ENCODE measurements at places on chromosomes 2 and 18.

DNA sequence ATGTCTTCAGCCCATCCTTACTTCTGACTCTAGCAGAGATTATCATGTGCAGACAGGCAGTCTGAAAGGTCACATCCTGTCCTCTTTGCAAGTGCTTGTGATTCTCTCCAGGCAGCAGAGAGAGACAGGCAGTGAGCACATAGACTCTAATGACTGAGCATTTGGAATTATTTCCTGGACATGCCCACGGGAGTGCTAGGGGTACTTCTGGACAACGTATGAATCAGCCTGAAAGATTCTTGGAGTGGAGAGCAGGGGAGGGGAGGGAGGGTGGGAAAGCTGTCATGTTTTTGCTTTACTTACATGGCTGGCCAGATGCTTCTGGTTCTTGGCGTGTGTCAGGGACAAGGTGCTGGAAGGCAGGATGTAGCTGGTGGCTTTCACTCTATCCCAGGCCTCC, 150.6 kb downstream of the RIF1 start:
- DNase-seq = no peak

DNA sequence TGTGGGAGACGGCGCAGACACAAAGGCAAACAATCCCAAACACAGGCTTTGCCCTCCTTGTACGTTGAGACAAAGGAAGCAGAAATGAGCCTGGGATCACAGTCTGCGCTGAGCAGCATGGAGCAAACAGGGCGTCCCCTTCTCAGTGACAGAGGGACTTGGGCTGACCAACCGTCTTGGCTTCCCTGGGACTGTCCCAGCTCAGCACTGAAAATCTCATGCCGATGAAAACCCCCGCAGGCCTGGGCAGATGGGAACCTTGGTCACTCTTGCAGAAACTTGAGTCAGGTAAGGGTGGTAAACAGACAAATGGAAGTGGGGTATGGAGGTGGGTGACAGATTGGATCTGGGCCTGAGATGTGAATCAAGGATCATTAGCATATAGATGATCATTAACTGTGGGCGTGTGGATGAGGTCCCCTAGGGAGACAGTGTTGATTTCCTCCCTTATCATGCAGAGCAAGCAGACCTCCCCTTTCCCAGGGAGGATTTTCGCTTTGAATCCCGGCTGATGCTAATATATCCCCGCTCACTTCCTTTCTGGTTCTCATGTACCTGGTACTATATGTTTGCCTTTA, 19.1 kb upstream of the SH3BP4 start:
- no peak for DNase-seq

- no peak for DNase-seq
Measured at GRCh38 chr18:79902640-79903039, 48.8 kb downstream of the SLC66A2 start.

DNA sequence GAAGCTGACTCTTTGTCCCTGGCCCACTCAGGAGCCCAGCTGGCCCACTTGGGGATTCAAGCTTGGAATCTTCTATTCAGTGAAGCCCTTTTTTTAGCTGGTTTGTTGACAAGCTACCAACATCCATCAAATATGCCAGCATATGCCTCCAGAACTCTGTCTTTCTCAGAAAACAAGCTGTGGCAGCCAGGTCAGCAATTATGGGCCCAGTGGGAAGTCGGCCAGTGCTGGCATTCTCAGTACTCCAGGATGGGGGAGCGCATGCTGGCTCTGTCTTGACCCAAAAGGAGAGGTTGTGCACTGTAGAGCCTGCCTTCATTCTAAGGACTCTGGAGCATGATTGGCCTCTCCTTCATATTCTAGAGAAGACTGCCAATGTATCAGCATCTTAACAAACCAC, 401.5 kb downstream of the CNTNAP5 start:
- DNase-seq = no peak

DNA sequence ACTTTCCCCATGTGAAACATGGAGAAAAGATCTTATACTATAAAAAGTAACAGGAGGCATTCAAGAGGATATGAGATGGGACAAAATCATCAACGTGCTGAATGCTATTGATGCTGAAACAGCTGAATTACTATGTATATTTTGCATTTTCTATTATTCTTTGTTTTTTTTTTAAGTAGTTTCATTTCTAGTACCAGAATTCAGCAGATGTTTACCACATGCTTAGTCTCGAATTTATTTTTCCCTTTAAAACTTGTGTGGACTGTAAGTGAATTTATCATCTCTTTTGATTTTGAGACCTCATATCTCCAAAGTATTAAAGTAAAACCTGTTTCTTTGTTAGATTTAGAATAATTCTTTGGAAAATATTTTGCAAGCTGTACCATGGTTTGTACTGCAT, 205.8 kb downstream of the PTPRM start:
- no peak for DNase-seq

DNA sequence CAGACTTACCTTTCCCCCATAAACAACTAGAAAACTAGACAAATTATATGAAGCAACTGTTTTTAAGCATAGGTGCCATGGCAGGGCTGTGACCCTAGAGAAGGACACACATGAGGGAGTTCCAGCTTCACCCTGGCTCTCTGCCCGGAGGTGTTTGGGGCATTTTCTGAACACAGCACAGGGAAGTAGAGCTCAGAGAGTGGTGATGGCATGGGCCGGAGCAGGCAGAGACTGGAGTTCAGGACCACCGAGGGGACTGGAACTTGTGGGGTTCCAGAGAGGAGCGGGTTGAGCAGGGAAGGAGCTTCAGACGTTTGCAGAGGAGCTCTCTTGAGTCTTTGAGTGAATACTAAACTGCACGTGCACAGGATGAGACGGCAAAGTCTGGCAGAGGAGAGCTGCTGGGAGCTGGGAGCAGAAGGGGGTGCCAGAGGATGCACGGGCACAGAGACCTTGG, 26.5 kb upstream of the KLF11 start:
- no peak for DNase-seq

DNA sequence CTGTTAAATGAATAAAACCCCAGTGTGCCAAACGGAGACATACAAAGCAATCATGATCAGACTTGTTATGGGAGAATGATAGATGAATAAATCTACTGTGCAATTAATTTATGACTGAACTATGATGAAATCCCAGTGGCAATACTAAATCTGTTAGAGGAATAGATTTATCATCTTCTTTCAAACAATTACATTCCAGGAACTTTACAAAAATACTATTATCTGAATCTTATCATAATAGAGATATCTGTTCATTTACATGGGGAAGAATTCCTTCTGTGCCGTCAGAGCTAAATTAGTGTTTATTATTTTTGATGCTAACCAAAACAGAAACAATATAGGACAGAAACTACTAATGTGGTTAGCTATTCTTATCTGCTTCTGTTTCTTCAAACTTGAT, 208.5 kb downstream of the CAMKMT start:
- DNase-seq = no peak

- no peak for DNase-seq
Measured at GRCh38 chr18:13461469-13461868, 242.9 kb downstream of the LDLRAD4 start.

- no peak for DNase-seq
Measured at GRCh38 chr2:26986576-26986975, 16.1 kb downstream of the MAPRE3 start.

- DNase-seq = no peak
Measured at GRCh38 chr2:165529130-165529529, 59.6 kb downstream of the CSRNP3 start.

DNA sequence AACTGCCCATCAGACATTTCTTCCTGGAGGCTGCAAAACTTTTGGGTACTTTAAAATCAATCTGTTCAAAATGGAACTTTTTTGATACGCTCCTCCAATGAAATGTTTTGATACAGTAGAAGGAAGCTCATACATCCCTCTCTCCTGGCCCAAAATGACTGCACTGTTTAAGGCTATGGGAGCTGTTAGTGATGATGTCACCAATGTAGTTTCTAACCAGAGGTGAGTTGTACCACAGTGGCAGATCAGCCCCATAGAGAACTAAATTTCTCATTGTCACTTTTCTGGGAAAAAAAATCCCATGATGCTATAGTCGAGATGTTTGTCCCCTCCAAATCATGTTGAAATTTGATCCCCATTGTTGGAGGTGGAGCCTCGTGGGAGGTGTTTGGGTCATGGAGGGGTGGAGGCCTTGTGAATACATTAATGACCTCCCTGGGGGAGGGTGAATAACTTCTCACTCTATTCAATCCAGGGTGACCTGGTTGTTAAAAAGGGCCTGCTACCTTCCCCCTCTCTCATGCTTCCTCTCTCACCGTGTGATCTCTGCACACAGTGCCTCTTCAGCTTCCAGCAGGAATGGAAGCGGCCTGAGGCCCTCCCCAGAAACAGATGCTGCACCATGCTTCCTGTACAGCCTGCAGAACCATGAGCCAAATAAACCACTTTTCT, 117.4 kb upstream of the NPAS2 start:
- DNase-seq = no peak

GRCh38 chr2:188028739-188029138, 262.9 kb upstream of the GULP1 start:
- DNase-seq = no peak

DNA sequence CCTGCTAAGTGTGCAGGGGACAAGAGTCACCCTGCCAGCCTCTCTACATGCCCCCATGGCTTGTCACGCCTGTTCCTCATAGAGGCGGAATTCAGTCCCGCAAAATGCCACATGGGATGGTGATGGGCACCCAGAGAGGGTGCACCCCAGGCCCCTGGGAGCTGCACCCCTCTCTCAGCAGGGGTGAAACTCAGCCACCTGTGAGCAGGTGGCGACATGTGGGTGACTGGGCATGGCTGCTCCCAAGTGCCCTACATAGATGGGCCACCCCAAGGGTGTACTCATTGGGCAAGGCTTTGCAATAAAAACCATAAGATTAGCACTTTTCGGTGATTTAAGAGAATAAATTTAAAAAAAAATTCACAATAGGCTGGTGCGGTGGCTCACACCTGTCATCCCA, 6.3 kb downstream of the HS6ST1 start:
- DNase-seq = no peak

GRCh38 chr18:24326211-24326610, 71.4 kb downstream of the OSBPL1A start:
- DNase-seq = no peak

DNA sequence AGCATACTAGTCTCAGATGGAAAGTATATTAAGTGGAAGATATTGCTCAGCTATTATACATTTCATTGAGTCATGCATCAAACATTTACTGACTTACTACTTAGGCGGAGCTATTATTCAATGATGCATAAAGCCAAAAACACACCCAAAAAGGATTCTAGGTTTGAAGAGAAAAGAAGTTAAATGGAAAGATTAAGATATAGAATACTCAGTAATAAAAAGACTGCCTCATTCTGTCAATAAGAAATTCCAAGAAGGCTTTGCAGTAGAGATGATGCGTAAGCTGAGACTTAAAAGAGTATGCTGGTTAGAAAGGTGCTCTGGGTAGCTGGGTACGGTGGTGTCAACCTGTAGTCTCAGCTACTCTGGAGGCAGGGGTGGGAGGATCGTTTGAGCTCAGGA, 27.6 kb downstream of the STK17B start:
- no peak for DNase-seq

GRCh38 chr2:96163415-96163767, 18.2 kb upstream of the DUSP2 start:
- DNase-seq = no peak

- no peak for DNase-seq
Measured at GRCh38 chr2:61762292-61762691, 91.6 kb downstream of the FAM161A start.

DNA sequence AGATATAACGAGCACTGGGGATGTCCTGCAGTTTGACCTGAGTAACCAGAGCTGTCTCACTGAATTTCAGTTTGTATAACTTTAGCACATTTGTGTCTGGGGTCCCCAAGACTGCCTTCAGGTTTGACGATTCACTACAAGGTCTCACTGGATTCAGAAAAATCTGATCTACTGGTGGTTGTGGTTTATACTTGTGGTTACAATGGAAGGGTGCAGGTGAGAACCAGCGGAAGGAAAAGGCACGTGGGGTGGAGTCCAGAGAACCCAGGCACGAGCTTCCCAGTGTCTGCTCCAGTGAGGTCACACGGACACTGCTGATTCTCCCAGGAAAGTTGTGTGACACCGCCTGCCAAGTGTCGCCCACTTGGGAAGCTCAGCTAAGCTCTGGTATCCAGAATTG, 126.0 kb downstream of the ZNF236 start:
- no peak for DNase-seq

DNA sequence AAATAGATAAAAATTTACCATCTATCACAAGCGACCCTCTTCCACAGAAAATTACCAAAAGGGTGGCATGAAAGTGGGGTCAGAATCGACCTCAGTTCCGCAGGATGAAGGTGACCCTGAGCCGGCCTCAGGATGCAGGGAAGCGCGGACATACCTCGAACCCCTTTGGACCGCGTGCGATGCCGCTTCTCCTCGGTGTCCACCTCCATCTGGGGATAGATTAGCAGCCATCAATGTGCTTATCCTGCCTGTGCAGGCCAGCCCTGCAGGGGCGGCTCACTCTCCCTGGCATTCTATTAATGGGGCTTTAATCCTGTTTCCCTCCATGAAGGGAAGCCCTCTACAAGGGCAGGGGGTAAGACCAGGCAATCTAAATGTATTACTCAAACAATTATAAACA, 235.3 kb upstream of the PXDN start:
- DNase-seq = no peak

GRCh38 chr2:180481998-180482397, 474.9 kb upstream of the CWC22 start:
- no peak for DNase-seq

- no peak for DNase-seq
Measured at GRCh38 chr2:54880428-54880827, 157.0 kb downstream of the EML6 start.

DNA sequence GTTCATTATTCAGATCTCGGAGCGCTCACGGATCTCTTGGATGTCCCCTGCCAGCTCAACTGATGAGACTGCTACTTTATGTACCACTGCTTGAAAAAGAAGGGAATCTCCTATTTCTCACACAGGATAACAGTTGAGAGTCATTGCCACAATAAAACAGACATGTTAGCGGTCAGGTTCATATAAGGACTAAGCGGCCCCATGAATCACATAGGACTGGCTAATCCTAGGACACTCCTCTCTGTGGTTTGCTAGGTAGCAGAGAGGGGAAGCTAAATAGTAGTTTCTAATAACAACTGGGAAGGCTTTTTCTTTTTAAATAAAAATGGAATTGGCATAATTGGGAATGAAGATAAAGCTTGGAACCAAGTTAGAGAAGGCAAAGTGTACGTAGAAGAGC, 15.9 kb upstream of the TGFA start:
- no peak for DNase-seq

DNA sequence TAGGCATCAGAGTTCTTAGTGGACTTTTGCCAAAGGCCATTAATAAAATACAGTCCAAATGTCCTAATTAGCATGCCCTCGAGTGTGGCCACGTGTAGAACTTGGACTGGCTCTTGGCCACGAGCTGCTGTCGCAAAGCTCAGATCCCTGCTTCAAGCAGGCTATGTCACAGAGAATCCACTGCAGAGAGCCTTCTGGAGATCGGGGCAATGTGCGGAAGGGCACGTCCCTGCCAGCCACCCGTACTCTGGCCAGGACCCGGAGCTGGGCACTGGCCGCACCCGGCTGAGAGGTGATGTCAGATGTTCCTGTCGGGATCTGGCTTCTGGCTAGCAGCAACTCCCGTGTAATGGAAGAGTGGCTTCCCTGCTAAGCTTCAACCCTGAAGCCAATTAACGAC, 432.7 kb upstream of the ID2 start:
- no peak for DNase-seq
